Effector memory CD8-positive, alpha-beta T cell (primary cell): ENCODE measurements at places on chromosomes 1 and 21.

GRCh38 chr1:84677415-84678099, 12.7 kb downstream of the SSX2IP start:
- DNase-seq, result no peak

DNA sequence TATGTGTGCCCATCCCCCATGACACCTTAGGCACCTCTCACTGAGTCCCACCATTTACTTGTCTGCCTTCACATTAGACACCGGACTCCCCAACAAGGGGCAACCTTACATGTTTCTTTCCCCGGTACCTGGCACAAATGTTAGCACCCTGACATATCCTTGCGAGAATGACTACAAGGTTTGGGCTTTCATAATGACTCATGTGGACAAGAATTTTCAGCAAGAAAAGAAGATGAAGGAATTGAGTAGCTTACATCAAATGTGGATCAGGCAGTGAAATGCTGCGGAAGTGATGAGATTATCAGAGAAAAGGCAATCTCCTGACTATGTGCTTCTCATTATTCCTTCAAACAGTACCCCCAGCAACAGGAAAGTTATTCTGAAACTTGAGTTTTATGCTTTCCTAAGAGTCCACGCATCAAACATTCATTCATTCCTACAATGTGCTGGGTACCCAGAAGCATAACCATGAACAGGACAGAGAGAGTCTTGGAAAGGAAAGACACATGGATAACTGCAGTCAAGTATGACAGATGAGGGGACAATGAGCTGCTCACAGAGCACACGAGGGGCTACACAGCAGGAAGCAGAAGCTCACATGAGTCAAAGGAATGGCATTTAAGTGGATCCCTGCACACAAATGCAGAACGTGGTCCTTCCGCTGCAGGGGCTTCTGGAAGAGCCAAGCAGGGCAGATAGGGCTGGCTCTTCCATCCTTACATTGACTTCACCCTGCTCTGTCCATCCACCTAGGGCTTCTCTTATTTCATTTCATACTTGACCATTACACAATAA, 112.1 kb downstream of the PCNX2 start:
- DNase-seq, result no peak

- DNase-seq, result no peak
These were observed 1.7 kb downstream of the EPHA2 start for GRCh38 chr1:16153999-16154673.

GRCh38 chr1:222620566-222620965, 2.7 kb downstream of the MIA3 start:
- no peak for DNase-seq

- DNase-seq, result no peak
These were observed 46.5 kb downstream of the EDEM3 start for GRCh38 chr1:184708084-184708676.

- no peak for DNase-seq
These were observed 97.5 kb upstream of the COG2 start for GRCh38 chr1:230544758-230545157.

GRCh38 chr1:10735563-10736305, 60.7 kb downstream of the CASZ1 start:
- no peak for DNase-seq

DNA sequence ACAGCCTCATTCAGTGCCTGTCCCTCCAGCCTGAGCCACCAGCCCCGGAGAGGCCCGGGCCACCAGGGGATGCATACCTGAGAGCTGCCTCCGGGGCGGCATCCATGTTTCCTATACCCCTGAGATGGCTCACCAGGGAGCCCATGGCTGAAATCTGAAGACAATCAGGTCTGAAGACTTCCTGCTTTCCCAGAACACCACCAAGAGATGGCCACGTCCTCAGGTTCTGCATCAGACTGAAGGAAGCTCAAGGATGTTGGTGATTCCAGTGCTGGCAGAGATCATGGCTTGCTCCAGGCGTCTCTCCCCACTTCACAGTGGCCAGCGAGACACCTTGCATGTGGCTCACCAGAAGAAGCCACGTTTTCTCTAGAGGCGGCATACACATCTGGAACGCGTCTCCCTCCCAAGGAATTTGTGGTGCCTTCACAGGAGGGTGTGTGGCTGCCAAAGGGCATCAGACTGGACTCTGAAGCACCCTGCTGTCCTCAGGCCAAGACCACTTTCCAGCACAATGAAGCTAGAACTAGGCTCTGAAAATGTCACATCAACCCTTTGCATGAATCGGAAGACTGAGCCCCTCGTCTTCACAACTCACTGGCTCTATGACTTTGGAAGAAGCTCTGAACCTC, 170.7 kb upstream of the IRF2BP2 start:
- no peak for DNase-seq

- DNase-seq, result no peak
These were observed 1.5 kb downstream of the CENPF start for GRCh38 chr1:214604523-214604922.

DNA sequence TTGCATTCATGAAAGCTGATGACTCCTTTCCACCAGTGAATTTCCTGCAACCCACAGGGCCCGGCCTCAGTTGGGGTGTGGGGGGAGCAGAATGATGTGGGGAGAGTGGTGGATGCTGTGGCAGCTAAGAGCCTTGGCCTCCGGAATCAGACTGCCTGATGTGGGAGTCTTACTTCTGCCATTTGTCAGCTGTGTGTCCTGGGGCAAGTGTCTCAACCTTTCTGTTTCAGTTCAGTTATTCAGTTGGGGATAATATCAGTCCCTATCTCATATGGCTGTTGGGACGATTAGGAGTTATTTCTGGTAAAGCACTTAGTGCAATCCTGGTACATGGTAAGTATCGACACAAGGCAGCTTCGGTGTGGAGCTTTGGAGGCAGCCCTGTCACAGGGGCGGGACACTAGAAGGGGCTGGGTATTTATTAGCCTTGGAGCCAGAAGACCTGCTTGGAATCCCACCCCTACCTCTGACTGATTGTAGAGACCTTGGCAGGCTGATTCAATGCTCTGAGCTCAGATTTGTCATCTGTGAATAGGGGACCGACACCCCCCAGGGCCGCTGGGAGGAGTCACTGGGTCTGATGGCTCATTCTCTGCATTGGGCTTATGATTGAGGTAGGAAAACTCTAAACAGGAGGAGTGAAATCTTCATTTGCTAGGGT, 19.6 kb downstream of the ARHGEF10L start:
- no peak for DNase-seq

- DNase-seq, result no peak
These were observed 41.3 kb upstream of the TACSTD2 start for GRCh38 chr1:58618303-58618702.

- DNase-seq, result no peak
These were observed 55.3 kb downstream of the ETS2 start for GRCh38 chr21:38861056-38861455.

DNA sequence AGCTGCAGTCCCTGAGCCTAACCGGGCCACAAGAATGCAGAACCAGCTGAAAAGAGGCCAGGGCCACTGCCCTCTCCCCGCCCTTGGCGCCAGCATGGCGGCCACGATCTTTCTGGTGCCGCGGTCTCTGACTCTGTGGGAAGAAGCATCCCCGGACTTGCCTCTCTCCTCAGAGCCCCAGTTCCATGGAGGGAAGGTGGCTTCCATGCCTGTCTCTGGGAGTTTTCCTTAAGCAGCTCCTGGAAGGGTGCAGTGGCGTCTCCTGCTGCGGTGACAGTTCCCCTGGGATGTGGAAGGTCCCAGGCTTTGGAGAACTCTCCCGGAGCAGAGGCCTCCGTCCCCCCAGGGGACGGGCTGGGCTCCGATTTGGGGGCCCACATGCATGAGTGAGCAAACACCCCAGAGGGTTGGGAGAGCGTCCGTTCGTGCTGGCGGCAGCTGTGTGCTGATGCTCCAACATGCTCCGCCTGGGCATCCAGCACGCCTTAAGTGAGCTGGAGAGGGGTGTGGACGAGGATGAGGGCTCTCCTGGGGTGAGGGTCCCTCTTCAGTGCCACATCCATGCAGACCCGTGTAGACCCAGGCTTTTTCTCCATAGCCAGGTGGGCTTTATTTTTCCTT, 109.8 kb upstream of the COL6A1 start:
- no peak for DNase-seq

- DNase-seq, result peak; percentile 70
These were observed 47.4 kb upstream of the PRDX6 start for GRCh38 chr1:173429471-173430402.

GRCh38 chr1:42259059-42259738, 75.8 kb downstream of the FOXJ3 start:
- no peak for DNase-seq

GRCh38 chr1:204583909-204584632, 67.9 kb downstream of the MDM4 start:
- no peak for DNase-seq

GRCh38 chr1:39926820-39927219, 25.1 kb upstream of the MYCL start:
- no peak for DNase-seq

DNA sequence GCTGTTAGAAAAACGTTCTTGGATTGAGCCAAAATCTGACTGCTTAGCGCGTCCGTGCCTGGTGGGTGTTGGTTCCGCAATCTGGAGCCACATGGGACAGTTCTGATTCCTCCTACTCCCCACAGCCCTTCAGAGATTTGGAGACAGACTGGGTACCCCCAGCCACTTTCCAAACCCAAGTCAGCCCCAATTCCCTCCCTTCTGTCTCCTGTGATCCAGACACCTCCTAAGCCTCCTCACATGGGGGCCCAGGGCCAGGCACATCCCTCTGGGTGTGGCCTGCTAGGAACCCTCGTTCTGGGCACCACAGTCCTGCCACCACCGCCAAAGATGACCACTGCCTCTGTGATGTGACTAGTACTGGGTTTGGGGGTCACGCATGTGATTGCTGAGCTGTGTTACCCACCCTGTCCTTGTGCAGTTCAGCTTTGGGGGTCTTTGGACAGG, 4.8 kb downstream of the PLA2G5 start:
- DNase-seq, result no peak

GRCh38 chr1:221845650-221846371, 103.9 kb upstream of the DUSP10 start:
- DNase-seq, result no peak

DNA sequence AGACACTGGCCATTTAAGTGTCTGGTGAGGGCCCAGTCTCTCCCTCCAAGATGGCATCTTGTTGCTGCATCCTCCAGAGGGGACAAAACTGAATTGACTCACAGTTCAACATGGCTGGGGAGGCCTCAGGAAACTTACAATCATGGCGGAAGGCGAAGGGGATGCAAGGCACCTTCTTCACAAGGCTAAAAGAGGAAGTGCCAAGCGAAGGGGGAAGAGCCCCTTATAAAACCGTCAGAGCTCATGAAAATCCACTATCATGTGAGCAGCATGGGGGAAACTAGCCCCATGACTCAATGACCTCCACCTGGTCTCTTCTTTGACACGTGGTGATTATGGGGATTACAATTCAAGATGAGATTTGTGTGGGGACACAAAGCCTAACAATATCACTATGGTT, 280.1 kb downstream of the HHAT start:
- DNase-seq, result no peak

DNA sequence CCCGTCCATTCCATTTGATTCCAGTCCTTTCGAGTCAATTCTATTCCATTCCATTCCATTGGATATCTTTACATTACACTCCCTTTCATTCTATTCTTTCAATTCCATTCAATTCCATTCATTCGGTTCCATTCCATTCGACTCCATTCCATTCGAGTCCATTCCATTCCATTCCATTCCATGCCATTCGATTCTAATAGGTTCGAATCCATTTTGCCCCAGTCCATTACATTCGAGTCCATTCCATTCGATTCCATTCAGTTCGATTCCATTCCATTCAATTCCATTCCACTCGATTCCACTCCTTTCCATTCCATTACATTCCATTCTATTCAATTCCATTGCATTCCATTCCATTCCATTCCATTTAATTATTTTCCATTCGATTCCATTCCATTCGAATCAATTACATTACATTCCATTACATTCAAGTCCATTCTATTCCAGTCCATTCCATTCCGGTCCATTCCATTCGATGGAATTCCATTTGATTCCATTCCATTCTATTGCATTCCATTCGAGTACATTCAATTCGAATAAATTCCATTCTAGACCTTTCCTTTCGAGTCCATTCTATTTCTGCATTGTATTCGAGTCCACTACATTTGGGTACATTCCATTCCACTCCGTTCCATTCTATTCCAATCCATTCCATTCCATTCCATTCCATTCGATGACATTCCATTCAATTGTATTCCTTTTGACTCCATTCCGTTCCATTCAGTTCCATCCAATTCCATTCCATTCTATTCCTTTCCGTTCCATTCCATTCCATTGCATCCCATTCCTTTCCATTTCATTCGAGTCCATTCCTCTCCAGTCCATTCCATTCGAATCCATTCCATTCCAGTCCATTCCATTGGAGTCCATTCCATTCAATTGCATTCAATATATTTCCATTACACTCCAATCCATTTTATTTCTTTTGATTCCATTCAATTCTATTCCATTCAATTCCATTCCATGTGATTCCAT, 2604.8 kb upstream of the TPTE start:
- no peak for DNase-seq

DNA sequence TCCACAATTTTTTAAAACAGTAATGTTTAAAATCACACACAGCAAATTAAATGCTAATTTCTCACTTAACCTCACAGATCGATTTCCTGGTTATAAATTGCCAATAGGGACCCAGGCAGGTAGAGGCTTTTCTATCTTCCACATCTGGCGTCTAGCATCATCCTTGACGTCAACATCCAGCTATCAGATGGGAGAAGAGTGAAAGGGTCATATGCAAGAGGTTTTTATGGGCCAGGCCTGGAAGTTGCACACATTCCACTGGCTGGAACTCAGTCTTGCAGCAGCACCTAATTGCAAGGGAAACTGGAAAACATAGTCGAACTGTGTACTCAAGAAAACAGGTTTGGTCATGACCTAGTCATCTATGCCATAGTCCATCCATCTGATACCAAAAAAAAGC, 6.0 kb upstream of the EEIG2 start:
- no peak for DNase-seq

GRCh38 chr1:39936724-39937491, 18.0 kb upstream of the MFSD2A start:
- DNase-seq, result no peak

- DNase-seq, result no peak
These were observed 202.1 kb downstream of the VAV3 start for GRCh38 chr1:107762751-107763390.

DNA sequence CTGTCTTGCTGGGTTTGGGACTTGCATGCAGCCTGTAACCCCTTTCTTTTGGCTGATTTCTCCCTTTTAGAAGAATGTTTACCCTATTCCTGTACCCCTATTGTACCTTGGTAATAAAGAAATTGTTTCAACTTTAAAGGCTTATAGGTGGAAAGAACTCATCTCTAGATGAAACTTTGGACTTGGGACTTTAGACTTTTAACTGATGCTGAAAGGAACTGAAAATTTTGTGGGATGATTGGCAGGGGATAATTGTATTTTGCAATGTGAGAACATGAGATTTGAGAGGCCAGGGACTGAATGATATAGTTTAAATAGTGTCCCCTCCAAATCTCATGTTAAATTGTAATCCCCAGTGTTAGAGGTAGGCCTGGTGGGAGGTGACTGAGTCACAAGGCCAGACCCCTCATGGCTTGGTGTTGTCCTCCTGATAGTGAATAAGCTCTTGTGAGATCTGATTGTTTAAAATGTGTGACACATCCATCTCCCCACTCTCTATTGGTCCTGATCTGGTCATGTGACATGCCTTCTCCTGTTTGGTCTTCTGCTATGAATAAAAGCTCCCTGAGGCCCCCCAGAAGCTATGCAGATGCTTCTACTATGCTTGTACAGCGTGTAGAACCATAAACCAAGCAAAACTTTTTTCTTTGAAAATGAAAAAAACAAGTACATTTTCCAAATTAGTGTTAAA, 1621.3 kb upstream of the B3GALT2 start:
- no peak for DNase-seq
